ENCODE measurements at places on chromosomes 5 and 9.

GRCh38 chr9:95313010-95313498 lies 4.5 kb downstream of the FANCC start:
- DNase-seq, result no peak

GRCh38 chr9:103037508-103038477 lies 42.7 kb downstream of the CYLC2 start:
- DNase-seq, result no peak

- DNase-seq, result no peak
Observed at GRCh38 chr5:182126-182525, 9.2 kb upstream of the LRRC14B start.

GRCh38 chr9:114235033-114235661 lies 79.8 kb downstream of the COL27A1 start:
- no peak for DNase-seq

- DNase-seq, result no peak
Observed at GRCh38 chr5:157387683-157388093, 72.3 kb upstream of the NIPAL4 start.

- DNase-seq, result no peak
Observed at GRCh38 chr5:101390151-101390908, 487.2 kb upstream of the ST8SIA4 start.

- no peak for DNase-seq
Observed at GRCh38 chr5:132325691-132326090, 31.5 kb downstream of the SLC22A4 start.

GRCh38 chr5:61625681-61626621 lies 293.9 kb downstream of the ZSWIM6 start:
- DNase-seq, result no peak

GRCh38 chr5:84589926-84590325 lies 205.2 kb upstream of the EDIL3 start:
- DNase-seq, result no peak

DNA sequence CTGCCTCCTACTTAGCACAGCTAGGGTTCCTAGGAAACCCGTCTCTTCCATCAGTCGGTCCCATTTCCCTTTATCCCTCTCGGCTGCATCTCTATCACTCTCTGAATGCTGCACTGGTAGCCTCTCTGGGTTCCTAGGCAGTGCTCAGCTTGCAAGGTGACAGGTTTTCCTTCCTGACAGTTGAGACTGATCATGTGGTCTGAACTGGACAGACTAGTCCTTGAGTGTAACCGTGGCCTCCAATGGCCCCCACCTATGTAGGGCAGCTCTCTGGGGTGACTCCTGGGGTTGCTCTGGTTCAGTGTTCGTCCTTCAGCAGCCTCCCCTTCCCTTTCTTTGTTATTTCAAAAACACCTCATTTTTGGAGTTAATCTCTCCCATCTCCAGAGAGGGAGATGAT lies 3.8 kb downstream of the TMEM8B start:
- no peak for DNase-seq

GRCh38 chr5:104172976-104173375 lies 610.4 kb upstream of the NUDT12 start:
- DNase-seq, result no peak

GRCh38 chr9:93827545-93828330 lies 127.4 kb downstream of the BARX1 start:
- DNase-seq, result no peak

DNA sequence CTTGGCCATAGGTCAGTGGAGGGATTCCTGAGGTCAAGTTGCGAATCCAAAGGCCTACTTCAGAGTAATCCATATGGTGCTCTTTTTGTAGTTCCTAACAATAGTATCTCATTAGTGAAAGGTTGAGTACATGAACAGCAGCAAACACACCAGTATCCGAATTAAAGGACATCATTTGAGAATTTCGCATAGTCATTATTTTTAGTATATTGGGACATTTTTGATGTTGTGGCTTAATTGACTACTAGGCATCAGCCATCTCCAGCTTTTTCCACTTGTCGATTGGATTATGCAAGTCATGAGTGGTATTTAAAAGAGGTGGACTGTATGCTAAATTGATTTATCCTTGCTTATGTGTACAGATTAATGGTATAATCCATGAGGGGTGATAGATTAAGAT lies 23.7 kb downstream of the MAP3K1 start:
- no peak for DNase-seq

DNA sequence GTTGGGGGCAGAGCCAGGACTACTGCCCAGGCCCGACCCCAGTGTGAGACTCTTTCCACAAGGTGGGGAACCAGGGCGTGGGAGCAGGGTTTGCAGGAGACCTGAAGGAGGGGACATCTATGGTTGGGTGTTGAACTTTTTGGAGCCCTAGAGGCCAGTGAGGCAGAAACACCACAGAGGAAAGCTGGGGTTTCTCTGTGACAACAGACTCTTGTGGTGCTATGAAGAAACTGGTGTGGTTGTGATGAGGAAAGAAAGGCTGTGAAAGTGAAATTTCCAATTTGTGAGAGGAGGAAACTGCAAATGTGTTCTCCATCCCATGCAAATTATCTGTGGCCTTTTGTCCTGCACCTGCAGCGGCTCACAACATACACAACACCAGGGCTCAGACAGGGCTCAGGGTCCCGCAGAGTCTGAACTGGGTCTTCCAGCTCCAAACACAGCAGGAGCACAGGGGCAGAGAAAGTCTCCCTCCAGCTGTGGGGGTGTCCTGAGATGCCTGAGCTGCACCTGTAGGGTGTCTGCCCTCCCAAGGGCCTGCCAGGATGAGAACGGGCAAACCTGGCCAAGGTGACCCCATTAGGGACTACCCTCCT lies 51.4 kb upstream of the GRHPR start:
- DNase-seq, result no peak

DNA sequence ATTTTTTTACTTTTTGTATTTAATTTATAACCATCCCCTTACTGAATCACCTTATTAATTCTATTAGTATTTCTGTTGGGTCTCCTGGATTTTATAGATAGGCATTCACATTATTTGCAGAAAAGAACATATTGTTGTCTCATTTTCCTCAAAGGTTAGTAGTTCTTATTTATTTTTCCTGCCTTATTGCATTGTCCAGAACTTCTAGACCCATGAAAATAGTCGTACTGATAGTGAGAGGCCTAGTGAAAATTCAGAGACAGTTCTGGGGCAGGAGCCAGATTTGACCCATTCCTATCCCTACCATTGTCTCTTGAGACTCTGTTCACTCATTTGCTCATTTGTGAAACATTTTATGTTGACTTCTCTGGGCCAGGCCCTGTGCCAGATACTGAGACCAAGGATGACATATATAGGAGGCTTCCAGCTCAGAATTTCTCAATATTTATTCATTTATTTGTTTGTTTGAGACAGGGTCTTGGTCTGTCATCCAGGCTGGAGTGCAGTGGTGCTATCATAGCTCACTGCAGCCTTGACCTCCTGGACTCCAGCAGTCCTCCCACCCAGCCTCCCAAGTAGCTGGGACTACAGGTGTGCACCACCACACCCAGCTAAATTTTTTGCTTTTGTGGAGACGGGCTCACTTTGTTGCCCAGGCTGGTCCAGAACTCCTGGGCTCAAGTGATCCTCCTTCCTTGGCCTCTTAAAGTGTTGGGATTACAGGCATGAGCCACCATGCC lies 34.7 kb downstream of the COL27A1 start:
- DNase-seq, result no peak

DNA sequence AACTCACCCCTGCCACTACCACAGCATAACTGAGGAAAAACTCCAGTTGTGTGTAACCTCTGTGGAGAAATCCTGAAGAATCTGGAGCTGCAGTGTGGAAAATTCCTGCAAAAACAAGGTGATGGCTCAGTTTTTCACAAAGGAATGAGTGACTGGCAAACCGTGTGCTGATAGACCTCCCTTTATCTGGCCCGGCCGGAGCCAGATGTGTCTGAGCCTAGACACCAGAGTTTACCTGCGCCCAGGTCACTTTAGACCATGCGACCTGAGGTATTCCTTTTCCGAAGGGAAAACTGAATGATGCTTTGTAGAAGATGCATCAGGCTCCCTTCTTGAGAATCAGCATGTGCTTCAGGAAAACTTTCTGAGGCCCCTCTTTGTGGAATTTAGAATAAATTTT lies 16.2 kb downstream of the SLC25A48 start:
- DNase-seq, result no peak

GRCh38 chr9:25861421-25861820 lies 183.2 kb upstream of the TUSC1 start:
- DNase-seq, result no peak

GRCh38 chr5:134577022-134577795 lies 51.7 kb downstream of the JADE2 start:
- no peak for DNase-seq

GRCh38 chr9:37936965-37937364 lies 33.0 kb upstream of the SLC25A51 start:
- DNase-seq, result no peak

DNA sequence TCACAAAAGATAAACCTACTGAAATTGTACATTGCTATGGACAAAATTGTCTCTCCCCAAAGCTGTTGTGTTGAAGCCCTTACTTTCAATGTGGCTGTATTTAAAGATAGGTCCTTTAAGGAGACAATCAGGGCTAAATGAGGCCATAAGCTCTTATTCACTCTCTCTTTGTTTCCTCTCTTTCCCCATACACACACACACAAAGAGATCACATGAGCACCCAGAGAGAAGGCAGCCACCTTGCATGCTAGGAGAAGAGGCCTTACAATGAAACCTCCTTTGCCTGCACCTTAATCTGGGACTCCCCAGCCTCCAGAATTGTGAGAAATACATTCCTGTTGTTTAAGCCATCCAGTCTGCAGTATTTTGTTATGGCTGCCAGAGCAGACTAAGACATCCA lies 1295.6 kb upstream of the CDH6 start:
- no peak for DNase-seq

DNA sequence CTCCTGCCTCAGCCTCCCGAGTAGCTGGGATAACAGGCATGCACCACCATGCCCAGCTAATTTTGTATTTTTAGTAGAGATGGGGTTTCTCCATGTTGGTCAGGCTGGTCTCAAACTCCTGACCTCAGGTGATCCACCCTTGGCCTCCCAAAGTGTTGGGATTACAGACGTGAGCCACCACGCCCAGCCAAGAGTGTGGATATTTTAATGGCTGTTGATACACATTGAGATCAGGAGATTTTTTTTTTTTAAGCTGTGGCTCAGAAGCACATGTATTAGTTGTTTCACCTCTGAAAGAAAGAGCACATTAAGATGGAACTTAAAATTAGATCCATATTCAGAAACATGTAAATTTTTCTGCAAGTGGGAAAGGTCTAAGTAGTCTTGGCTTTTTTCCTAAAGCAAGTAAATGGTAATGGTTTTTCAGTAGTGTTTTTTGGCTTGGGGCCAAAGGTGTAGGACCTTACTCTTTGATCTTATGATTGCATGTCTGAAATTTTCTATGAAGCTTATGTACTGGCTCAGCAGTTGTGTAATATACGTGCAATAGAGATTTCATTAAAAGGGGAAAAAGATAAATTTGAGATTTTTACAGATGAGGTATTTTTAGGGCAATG lies 9.9 kb downstream of the RBM27 start:
- no peak for DNase-seq

DNA sequence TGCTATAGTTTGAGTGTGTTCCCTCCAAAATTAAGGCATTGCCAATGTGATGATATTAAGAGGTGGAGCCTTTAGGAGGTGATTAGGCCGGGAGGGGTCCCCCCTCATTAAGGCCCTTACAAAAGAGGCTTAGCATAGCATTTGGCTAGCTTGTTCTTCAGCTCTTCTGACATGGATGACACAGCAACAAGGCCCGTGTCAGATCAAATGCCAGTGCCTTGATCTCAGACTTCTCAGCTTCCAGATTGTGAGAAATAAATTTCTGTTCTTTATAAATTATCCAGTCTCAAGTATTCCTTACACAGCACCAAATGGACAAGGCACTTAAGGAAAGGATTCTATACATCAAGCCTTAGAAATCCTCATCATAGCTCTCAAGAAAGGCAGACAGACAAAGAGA lies 31.8 kb downstream of the SLC38A9 start:
- no peak for DNase-seq

GRCh38 chr5:37847978-37848425 lies 8.2 kb upstream of the GDNF start:
- DNase-seq, result no peak

GRCh38 chr5:132309679-132310078 lies 15.5 kb downstream of the SLC22A4 start:
- no peak for DNase-seq

DNA sequence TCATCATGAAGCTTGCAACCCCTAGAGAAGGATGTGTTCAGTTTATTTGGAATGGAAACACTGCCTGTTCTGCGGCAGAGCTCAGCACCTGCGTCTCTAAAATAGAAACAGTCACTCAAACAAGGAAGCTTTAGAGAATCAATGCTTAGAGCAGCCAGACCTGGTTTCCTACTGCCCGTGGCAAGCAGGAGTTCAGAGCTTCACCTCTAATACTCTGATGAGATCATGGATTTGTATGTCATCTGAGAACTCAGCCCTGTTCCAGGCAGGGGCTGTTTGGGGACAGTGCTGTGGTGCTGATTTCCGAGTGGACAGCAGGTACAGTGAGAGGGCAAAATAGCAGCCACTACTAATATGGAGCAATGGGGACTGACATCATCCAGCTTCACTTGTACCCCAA lies 236.0 kb upstream of the IRX1 start:
- no peak for DNase-seq

DNA sequence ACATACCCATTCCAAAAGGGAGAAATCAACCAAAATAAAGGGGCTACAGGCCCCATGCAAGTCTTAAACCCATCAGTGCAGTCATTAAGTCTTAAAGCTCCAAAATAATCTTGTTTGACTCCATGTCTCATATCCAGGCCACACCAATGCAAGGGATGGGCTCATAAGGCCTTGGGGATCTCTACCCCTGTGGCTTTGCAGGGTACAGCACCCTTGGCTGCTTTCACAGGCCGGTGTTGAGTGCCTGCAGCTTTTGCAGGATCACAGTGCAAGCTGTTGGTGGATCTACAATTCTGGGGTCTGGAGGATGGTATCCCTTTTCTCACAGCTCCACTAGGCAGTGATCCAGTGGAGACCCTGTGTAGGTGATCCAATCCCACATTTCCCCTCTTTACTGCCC lies 5.0 kb upstream of the SPINK14 start:
- DNase-seq, result no peak

DNA sequence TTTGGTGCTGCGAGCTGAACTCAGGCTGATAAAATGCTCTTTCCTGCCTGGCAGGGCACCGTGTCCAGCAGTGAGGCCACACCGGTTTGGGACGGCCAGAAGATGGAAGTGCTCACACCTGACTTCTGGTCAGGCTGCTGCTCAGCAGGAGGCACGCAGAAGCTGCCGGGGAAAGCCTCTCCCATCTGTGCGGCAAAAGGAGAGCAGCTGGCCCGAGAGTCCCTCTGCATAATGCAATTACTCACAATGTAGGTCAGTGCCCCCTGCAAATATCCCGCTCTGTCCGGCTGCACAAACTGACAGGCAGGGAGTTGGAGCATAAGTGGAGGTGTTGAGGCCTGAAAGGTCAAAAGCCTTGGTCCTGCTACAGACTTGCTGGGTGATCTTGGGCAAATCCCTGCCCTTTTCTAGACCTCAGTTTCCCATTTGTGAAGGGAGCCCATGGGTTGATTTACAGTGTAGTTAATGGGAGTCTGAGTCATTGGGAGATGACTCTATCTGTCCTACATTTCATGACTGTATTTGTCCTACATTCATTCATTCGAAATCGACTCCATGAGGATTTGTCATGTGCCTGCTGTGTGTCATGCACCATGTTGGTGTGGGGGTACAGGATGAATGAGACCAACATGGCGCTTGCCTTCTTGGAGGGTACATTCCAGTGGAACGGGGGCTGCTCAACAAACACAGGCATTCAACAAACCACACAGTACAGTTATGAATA lies 61.8 kb upstream of the TBC1D2 start:
- no peak for DNase-seq

Data from stimulated activated CD4-positive, alpha-beta T cell treated with anti-CD3 and anti-CD28 coated beads, Interleukin-15, amount 100 ng/mL, for 1 hour (primary cell).